Frontal cortex (tissue), 4 donors: ENCODE measurements at places on chromosomes 4 and X.

DNA sequence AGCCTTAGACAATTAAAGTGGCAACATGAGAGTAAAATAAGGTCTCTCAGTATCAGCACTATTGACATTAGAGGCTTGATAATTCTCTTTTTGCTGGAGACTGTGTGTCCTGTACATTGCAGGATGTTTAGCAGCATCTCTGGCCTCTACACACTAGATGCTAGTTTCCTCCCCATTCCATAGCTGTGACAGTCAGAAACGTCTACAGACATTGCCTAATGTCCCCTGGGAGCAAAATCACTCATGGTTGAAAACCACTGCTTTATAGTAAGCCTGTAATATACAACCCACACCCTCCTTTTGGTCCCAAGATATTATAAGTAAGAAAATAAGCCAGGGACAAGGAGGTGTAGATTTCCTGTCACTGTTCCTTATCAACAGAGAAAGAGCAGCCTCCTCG lies 166.0 kb downstream of the FRMPD4 start:
- no peak for DNase-seq

- no peak for DNase-seq
Observed at GRCh38 chr4:72587334-72587733, 18.3 kb upstream of the ADAMTS3 start.

DNA sequence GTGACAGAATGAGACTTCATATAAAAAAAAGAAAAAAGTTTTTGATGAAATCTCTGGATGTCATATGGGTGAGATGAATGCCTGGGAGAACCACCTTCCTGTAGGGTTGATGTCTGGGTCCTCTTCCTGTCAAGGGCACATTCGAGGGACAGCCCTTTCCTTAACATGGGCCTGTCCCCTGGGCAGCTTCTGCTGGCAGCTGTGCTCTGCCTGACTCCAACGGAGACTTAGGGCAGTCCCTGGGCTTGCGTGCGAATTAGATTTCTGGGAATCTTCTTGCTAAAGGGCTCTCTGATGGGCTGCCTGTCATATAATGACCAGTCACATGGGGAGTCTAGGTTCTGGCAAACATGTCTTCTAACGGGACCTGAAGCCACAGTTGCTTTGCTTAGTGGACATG lies 40.7 kb downstream of the TNIP2 start:
- DNase-seq: no peak

- no peak for DNase-seq
Observed at GRCh38 chrX:78384486-78384885, 57.1 kb upstream of the CYSLTR1 start.
